ENCODE measurements at places on chromosomes 5 and 9. TPM values are rescaled to one million over a fixed set of nuclear protein-coding genes. Genes with fewer than 3 reads are reported as not detected.

DNA sequence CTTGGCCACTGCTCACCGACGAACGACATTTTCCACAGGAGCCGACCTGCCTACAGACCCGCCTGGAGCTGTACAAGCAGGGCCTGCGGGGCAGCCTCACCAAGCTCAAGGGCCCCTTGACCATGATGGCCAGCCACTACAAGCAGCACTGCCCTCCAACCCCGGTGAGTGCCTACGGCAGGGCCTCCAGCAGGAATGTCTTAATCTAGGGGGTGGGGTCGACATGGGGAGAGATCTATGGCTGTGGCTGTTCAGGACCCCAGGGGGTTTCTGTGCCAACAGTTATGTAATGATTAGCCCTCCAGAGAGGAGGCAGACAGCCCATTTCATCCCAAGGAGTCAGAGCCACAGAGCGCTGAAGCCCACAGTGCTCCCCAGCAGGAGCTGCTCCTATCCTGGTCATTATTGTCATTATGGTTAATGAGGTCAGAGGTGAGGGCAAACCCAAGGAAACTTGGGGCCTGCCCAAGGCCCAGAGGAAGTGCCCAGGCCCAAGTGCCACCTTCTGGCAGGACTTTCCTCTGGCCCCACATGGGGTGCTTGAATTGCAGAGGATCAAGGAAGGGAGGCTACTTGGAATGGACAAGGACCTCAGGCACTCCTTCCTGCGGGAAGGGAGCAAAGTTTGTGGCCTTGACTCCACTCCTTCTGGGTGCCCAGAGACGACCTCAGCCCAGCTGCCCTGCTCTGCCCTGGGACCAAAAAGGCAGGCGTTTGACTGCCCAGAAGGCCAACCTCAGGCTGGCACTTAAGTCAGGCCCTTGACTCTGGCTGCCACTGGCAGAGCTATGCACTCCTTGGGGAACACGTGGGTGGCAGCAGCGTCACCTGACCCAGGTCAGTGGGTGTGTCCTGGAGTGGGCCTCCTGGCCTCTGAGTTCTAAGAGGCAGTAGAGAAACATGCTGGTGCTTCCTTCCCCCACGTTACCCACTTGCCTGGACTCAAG is 1.5 kb downstream of the CSF2 start:
- DNase-seq: no peak

- DNase-seq: no peak
Observed at GRCh38 chr9:91789941-91790340, 160.1 kb downstream of the ROR2 start.

DNA sequence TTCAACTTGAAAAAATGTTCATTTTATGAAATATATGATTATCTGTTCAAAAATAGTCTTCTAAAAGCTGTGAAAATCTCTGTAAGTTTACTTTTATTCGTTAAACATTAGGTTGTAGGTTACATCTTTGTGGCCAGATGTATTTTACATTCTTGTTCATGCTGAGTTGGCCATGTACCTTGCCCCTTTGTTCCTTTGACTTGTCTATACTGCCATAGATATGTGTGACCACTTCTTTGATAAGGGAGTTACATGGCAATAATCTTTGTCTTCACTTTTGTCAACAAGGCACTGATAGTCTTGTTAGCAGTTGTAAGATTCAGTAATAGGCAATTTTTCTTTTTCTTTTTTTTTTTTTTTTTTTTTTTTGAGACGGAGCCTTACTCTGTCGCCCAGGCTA is 15.9 kb downstream of the SEC24A start:
- DNase-seq: no peak

GRCh38 chr9:129751841-129752801 is 721 bp downstream of the PTGES start:
- DNase-seq: no peak

The NMUR2 gene
- not detected for total RNA-seq

The IL4 gene
- total RNA-seq: not detected

GRCh38 chr9:96661711-96662110 is 6.6 kb upstream of the PRXL2C start:
- no peak for DNase-seq

- no peak for DNase-seq
Observed at GRCh38 chr9:137694962-137695875, 76.4 kb downstream of the EHMT1 start.

The TMOD1 gene
- 0.11 TPM for total RNA-seq

The CTXN3 gene
- not detected for total RNA-seq

The TRIM7 gene
- 0.95 TPM for total RNA-seq

- no peak for DNase-seq
Observed at GRCh38 chr5:163585206-163585605, 79.8 kb downstream of the MAT2B start.

DNA sequence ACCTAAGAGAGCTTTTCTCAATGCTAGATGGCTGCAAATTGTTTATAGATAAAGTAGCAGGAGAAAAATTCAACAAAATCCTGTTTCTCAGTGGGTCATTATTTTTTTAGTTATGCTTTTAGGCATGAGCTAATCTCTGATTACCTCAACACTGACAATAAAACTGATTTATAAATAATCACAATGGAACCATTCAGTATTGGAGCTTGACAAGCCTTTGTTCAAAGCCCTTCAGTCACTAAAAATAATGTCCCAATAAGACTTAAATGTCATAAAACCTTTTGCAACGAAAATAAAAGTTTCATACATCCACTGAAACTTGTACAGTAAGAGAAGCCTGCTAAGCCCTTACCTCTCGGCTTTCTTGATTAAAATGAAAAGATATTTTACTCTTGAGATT is 27.2 kb downstream of the PTPDC1 start:
- DNase-seq: no peak

The LAMC3 gene
- total RNA-seq: 0.43 TPM

The SLC27A6 gene
- total RNA-seq: not detected

The STPG3 gene
- 0.30 TPM for total RNA-seq

GRCh38 chr5:108536321-108536720 is 154.4 kb upstream of the FBXL17 start:
- no peak for DNase-seq

The BTNL8 gene
- not detected for total RNA-seq

The PCYOX1L gene
- total RNA-seq: 18.9 TPM

DNA sequence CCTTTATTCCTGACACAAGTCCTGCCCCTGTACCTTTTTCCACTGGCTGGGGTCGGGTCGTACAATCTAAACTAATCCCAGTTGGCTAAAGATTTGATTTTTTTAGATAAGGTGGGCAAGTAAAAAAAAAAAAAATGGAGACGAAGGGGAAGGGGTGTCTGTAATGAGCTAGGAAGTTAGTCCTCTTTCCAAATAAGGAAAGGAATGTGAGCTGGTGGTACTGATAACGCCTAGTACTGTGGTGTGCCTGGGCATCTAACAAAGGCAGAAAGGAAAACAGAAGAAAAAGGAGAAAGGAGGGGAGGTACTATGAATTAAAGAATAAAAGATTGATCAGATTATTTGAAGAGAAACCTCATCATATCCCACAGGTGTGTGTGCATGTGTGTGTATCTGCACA is 21.3 kb downstream of the PRDM9 start:
- DNase-seq: no peak

The ALDH1A1 gene
- not detected for total RNA-seq

GRCh38 chr5:50559955-50560354 is 106.5 kb upstream of the PARP8 start:
- no peak for DNase-seq

GRCh38 chr5:117982691-117983090 is 1005.7 kb downstream of the DTWD2 start:
- DNase-seq: no peak
